ENCODE measurements at places on chromosomes 6 and 20.

DNA sequence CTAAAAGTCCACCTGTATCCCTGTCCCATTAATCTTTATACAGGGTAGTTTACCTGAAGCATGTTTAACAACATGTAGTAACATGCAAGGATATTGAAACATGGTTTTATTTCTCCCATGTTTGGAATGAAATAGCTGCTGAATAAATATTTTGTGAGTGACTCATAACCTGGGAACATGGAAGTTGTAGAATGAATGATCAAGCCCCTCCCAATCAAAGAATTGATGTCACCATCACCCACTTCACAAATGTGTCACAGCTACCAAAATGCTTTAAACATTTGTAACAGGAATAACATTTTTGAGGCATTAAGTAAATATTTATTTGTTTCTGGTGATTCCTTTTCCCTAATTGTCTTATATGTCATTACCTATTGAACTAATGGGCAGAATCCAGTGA lies 58.9 kb upstream of the TNFAIP3 start:
- DNase-seq, result peak; percentile 41

DNA sequence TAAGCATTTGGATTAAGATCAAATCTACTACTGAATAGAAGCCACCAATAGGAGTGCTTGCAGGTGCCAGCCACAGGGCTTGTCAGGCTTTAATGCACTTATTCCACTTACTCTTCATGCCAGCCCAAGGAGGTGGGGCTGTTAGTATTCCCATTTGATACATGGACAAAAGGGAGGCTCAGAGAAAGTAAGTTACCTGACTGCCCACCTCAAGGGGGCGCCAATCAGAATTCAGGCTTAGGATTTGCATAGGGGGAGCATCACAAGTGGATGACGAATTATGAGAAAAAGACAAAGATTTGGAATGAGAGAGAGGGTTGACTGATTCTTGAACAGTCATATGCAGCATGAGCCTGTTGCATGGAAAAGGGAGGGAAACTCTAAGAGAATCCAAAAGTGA lies 188.4 kb upstream of the TSHZ2 start:
- DNase-seq, result no peak

DNA sequence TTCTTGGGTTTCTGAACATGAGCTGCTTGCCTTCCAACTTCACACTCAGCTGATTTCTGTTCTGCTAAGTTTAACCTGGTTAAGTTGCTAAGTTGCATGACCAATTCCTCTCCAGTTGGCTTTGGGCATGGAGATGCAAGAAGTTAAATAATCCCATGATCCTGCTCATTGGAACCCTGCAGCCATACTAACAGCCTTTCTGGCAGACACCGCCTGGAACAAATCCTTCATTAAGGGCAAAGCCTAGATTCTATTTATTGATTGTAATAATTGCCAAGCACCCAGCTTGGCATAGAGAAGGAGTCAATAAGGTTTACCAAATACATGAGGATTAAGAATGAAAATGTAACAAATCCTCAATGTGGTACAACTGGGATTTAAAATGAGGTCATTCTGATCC lies 742.4 kb upstream of the CHD6 start:
- no peak for DNase-seq

GRCh38 chr6:2744209-2744771 lies 6.4 kb downstream of the MYLK4 start:
- DNase-seq, result no peak

GRCh38 chr20:14632906-14633305 lies 295.5 kb upstream of the FLRT3 start:
- DNase-seq, result no peak

GRCh38 chr20:25360631-25361286 lies 29.9 kb downstream of the ABHD12 start:
- DNase-seq, result peak; percentile 36

All from AG08396 (cell line).